GM12878 (cell line): ENCODE measurements at places on chromosomes 16 and 17. TPM values are rescaled to one million over a fixed set of nuclear protein-coding genes. Genes with fewer than 3 reads are reported as not detected.

The HOXB1 gene
- not detected in 2 replicates for total RNA-seq

The ITGAD gene
- 4.0 and 4.8 TPM in 2 replicates for total RNA-seq

The KRTAP4-6 gene
- not detected in 2 replicates for total RNA-seq

The UTS2R gene
- 0.36 and 1.1 TPM in 2 replicates for total RNA-seq

The CCL18 gene
- total RNA-seq = not detected in 2 replicates

The JPT1 gene
- total RNA-seq = 316 and 327 TPM in 2 replicates

The ZNF469 gene
- total RNA-seq = 0.16 and 0.21 TPM in 2 replicates

- H3K4me1 ChIP-seq = 0 out of 2 replicates have a peak, but pooled peaks cover 5% of the 10 kb centered on the region
- peaks cover 7% of the 10 kb centered on the region; the same call in 1 of the 2 replicates for H3K27me3 ChIP-seq
- H3K4me3 ChIP-seq = no peak overlapping the region
These were observed 7.0 kb downstream of the MPP2 start for GRCh38 chr17:43900183-43900857.

DNA sequence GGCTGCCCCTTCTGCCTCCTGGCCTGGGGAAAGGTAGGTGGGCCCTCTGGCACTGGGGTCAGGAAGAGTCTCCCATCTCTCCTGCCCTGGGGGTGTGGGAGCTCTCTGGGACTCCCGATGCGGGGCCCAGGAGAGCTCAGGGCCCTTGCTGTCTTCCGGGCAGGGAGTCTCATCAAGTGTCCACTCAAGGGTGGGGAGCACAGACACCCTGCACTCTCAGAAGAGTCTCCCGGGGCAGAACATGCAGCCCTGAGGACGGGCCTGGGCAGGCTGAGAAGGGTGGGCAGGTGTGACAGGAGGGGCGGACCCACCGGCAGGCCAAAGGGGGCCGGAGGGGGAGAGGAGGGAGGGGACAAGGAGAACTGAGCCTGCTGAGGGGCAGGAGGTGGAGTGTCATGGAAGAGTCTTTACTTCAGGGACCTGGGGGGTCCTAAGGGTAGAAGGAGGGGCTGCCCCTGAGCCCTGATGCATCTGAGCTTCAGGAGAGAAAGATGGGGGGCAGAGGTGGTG, 8.4 kb upstream of the PKMYT1 start:
- H3K4me3 ChIP-seq = no peak overlapping the region
- H3K36me3 ChIP-seq = no peaks in the 10 kb centered on the region
- no peak for DNase-seq
- 0 out of 2 replicates have a peak, but pooled peaks cover 2% of the 10 kb centered on the region for H3K27me3 ChIP-seq
- H3K4me1 ChIP-seq = no peaks in the 10 kb centered on the region

GRCh38 chr17:79676796-79677195, 53.9 kb upstream of the ENPP7 start:
- peaks cover 2% of the 10 kb centered on the region; the same call in 1 of the 2 replicates for H3K27me3 ChIP-seq
- no peak overlapping the region for H3K27ac ChIP-seq
- no peak overlapping the region for H3K4me3 ChIP-seq
- H3K36me3 ChIP-seq = no peaks in the 10 kb centered on the region

GRCh38 chr17:35889241-35889640, 9.1 kb upstream of the CCL5 start:
- H3K36me3 ChIP-seq = no peaks in the 10 kb centered on the region
- H3K27me3 ChIP-seq = no peaks in the 10 kb centered on the region
- H3K4me1 ChIP-seq = peaks cover 28% of the 10 kb centered on the region
- no peak overlapping the region for H3K27ac ChIP-seq
- no peak overlapping the region for H3K4me3 ChIP-seq

DNA sequence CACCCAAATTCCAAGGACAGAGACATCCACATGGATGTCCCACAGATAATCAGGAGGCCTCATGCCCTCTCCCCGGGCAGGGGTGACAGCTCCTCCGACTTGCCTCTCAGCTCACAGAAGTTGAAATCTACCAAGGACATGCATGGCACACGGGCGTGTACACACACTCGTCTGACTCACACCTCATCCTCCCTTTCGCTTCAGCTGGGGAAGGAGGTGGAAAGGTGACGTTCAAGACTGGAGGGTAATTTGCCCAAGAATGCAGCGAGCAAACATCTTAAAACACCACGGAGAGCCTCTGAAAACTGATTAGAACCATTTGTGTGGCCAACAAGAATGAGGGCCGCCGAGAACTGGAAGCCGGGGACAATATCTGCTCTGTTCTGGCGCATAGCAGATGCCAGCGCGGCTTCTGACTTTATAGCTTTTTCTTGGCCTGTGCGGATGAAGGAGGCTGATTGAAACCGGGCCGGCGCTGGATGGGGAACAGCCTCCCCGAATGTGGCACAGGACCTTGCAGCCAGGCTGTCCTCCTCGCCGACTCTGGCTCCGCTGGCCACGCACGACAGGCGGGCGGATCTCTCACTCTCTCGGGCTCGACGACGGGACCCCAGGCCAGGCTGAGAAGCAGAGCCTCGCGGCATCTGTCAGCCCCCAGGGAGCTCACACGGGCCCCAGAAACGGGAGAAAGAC, 100.9 kb downstream of the C16orf95 start:
- no peak overlapping the region for H3K27ac ChIP-seq
- no peaks in the 10 kb centered on the region for H3K36me3 ChIP-seq
- no peaks in the 10 kb centered on the region for H3K27me3 ChIP-seq
- DNase-seq = no peak
- no peak overlapping the region for H3K4me3 ChIP-seq

- no peak for DNase-seq
- H3K36me3 ChIP-seq = no peaks in the 10 kb centered on the region
- peaks cover 33% of the 10 kb centered on the region for H3K4me1 ChIP-seq
- peak overlapping the region; percentile 59; the same call in 1 of the 2 replicates for H3K4me3 ChIP-seq
- 0 out of 2 replicates have a peak overlapping the region, but pooled peaks have one; percentile 47 for H3K27ac ChIP-seq
- H3K27me3 ChIP-seq = no peaks in the 10 kb centered on the region
These were observed 32.5 kb upstream of the PLCG2 start for GRCh38 chr16:81746566-81746965.

GRCh38 chr17:17739388-17740066, 58.3 kb downstream of the RAI1 start:
- peaks cover 4% of the 10 kb centered on the region for H3K36me3 ChIP-seq
- H3K27ac ChIP-seq = no peak overlapping the region
- no peaks in the 10 kb centered on the region for H3K27me3 ChIP-seq

GRCh38 chr16:84941921-84942320, 69.4 kb downstream of the ZDHHC7 start:
- no peaks in the 10 kb centered on the region for H3K4me1 ChIP-seq
- no peaks in the 10 kb centered on the region for H3K27me3 ChIP-seq
- no peak for DNase-seq

- no peak overlapping the region for H3K4me3 ChIP-seq
- DNase-seq = no peak
- no peaks in the 10 kb centered on the region; the same call in 1 of the 2 replicates for H3K36me3 ChIP-seq
- no peaks in the 10 kb centered on the region for H3K27me3 ChIP-seq
- no peak overlapping the region for H3K27ac ChIP-seq
- H3K4me1 ChIP-seq = no peaks in the 10 kb centered on the region
These were observed 176.1 kb downstream of the CCDC182 start for GRCh38 chr17:57569021-57569420.

- DNase-seq = no peak
- H3K4me1 ChIP-seq = no peaks in the 10 kb centered on the region
- H3K27ac ChIP-seq = no peak overlapping the region
- no peaks in the 10 kb centered on the region for H3K27me3 ChIP-seq
- no peaks in the 10 kb centered on the region for H3K36me3 ChIP-seq
These were observed 138.2 kb downstream of the CMIP start for GRCh38 chr16:81582655-81583441.

GRCh38 chr17:60372790-60373483, 19.0 kb downstream of the USP32 start:
- H3K27ac ChIP-seq = no peak overlapping the region
- H3K4me1 ChIP-seq = no peaks in the 10 kb centered on the region
- H3K36me3 ChIP-seq = no peaks in the 10 kb centered on the region; the same call in 1 of the 2 replicates
- no peaks in the 10 kb centered on the region for H3K27me3 ChIP-seq

- H3K36me3 ChIP-seq = peaks cover 54% of the 10 kb centered on the region
- peak overlapping the region; percentile 95 for H3K27ac ChIP-seq
- peak overlapping the region; percentile 59 for H3K4me3 ChIP-seq
- H3K4me1 ChIP-seq = peaks cover 49% of the 10 kb centered on the region
- peak; percentile 42 for DNase-seq
These were observed 10.0 kb downstream of the LITAFD start for GRCh38 chr16:8892101-8892575.

DNA sequence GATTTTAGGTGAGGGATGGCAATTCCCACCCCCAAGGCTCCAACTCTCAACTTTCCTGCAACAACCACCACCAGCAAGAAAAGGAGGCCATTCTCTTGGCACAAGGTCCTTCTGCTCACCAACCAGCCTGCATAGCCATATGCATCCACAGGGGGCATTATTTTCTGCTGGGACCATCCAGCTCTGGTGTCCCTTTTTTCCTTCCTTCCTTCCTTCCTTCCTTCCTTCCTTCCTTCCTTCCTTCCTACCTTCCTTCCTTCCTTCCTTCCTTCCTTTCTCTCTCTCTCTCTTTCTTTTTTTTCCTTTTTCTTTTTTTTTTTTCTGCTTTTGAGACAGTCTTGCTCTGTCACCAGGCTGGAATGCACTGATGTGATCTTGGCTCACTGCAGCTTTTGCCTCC, 21.1 kb upstream of the COX10 start:
- no peak for DNase-seq
- H3K36me3 ChIP-seq = no peaks in the 10 kb centered on the region; the same call in 1 of the 2 replicates
- no peak overlapping the region for H3K4me3 ChIP-seq
- no peaks in the 10 kb centered on the region for H3K27me3 ChIP-seq
- H3K27ac ChIP-seq = no peak overlapping the region

GRCh38 chr16:85395913-85396878, 216.9 kb upstream of the GSE1 start:
- no peak overlapping the region for H3K27ac ChIP-seq
- H3K27me3 ChIP-seq = no peaks in the 10 kb centered on the region; the same call in 1 of the 2 replicates
- DNase-seq = no peak

DNA sequence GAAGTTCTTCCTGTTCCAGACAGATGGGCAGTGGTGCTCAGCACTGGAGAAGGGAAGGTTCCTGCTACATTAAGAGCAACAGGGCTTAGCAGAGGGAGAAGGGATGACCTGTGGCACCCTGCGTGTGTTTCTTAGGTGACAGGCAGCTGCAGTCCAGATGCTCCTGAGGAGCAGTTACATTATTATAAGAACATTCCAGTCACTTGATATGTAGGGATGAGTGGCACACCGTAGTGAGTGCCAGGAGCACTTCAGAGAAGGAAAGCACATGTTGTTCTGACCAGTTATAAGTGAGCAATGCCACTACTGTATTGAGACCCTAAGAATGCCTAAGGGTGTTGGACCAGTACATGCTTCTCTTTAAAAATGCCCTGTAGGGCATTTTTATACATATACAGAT, 39.9 kb upstream of the MRC2 start:
- no peaks in the 10 kb centered on the region for H3K27me3 ChIP-seq
- H3K4me3 ChIP-seq = no peak overlapping the region
- no peak for DNase-seq

GRCh38 chr16:4298761-4299522, 16.9 kb upstream of the GLIS2 start:
- no peaks in the 10 kb centered on the region for H3K4me1 ChIP-seq
- no peak overlapping the region for H3K27ac ChIP-seq
- no peak for DNase-seq
- no peaks in the 10 kb centered on the region for H3K27me3 ChIP-seq
- H3K36me3 ChIP-seq = peaks cover 11% of the 10 kb centered on the region; the same call in 1 of the 2 replicates

GRCh38 chr17:70327723-70328122, 158.4 kb downstream of the KCNJ2 start:
- no peaks in the 10 kb centered on the region for H3K36me3 ChIP-seq
- no peak overlapping the region for H3K27ac ChIP-seq
- H3K27me3 ChIP-seq = no peaks in the 10 kb centered on the region
- no peak for DNase-seq

- peaks cover 31% of the 10 kb centered on the region for H3K36me3 ChIP-seq
- H3K27ac ChIP-seq = no peak overlapping the region
- no peak overlapping the region for H3K4me3 ChIP-seq
These were observed 62.1 kb downstream of the ABHD15 start for GRCh38 chr17:29504711-29505110.

DNA sequence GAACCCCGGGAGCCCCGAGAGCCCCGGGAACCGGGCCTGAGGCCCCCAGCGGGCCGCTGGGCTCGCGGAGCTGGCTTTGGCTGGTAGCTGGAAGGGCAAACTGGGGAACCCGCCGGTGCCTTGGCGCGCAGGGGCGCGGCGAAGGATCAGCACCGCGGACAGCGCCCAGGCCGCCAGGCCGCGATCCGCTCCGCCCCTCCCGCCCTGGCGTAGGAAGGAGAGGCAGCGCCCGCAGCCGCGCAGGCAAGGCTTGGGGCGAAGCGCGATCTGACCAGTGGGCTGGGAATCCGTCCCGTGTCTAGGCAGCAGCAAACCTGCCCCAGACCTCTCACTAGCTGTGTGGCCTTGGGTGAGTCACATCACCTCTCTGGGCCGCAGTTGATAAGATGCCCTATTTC, 331 bp upstream of the CCDC92B start:
- H3K27me3 ChIP-seq = peaks cover 3% of the 10 kb centered on the region; the same call in 1 of the 2 replicates
- H3K36me3 ChIP-seq = no peaks in the 10 kb centered on the region
- no peak overlapping the region for H3K4me3 ChIP-seq
- H3K27ac ChIP-seq = no peak overlapping the region
- no peaks in the 10 kb centered on the region for H3K4me1 ChIP-seq

GRCh38 chr17:39607851-39608130, at the start of gene NEUROD2:
Gene NEUROD2 (minus strand): TSS chr17:39607920. CDS start chr17:39606599, 1,321 bp downstream.
- H3K36me3 ChIP-seq = no peaks in the 10 kb centered on the region
- peaks cover 25% of the 10 kb centered on the region for H3K27me3 ChIP-seq
- H3K27ac ChIP-seq = no peak within 1 kb of the TSS
- H3K4me3 ChIP-seq = no peak within 1 kb of the TSS
- peaks cover 6% of the 10 kb centered on the region; the same call in 1 of the 2 replicates for H3K4me1 ChIP-seq
- no peak for DNase-seq

GRCh38 chr16:1082266-1082951, 9.9 kb downstream of the SSTR5 start:
- no peaks in the 10 kb centered on the region for H3K4me1 ChIP-seq
- H3K27ac ChIP-seq = no peak overlapping the region
- H3K36me3 ChIP-seq = no peaks in the 10 kb centered on the region
- no peak for DNase-seq
- no peaks in the 10 kb centered on the region for H3K27me3 ChIP-seq

GRCh38 chr17:60627124-60627523, 27.1 kb downstream of the PPM1D start:
- DNase-seq = no peak
- H3K36me3 ChIP-seq = no peaks in the 10 kb centered on the region
- no peak overlapping the region for H3K4me3 ChIP-seq
- no peaks in the 10 kb centered on the region for H3K27me3 ChIP-seq
- H3K4me1 ChIP-seq = no peaks in the 10 kb centered on the region

DNA sequence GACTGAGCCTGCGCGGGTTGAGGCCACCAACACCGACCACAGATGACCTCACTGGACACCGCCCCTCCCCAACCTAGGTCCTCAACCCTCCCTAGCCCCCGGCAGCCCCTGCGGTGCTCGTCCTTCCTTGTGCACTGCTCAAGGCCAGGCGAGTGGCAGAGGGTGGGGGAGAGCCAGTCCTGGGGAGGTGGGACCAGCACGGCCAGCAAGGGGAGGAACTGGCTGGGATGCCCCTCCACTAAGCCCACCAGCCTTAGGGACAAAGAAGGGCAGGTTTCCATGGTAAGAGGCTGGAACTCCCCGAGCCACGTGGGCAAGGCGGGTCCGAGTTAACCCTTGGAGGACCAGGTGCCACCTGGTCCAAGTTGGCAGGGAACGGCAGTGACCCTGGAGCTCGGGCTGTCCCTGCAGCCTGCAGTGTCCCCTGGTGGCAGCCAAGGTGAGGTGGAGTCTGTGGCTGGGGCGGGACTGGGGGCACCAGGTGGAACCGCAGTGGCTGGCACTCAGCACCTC, 9.2 kb downstream of the FSCN2 start:
- no peaks in the 10 kb centered on the region for H3K4me1 ChIP-seq
- H3K27ac ChIP-seq = no peak overlapping the region
- DNase-seq = no peak
- H3K36me3 ChIP-seq = no peaks in the 10 kb centered on the region
- H3K27me3 ChIP-seq = no peaks in the 10 kb centered on the region

- peaks cover 4% of the 10 kb centered on the region for H3K36me3 ChIP-seq
- H3K27me3 ChIP-seq = no peaks in the 10 kb centered on the region
- no peak overlapping the region for H3K4me3 ChIP-seq
- H3K4me1 ChIP-seq = no peaks in the 10 kb centered on the region
These were observed 36.9 kb upstream of the TRAP1 start for GRCh38 chr16:3754081-3754703.
